ENCODE measurements at places on chromosomes 13 and 19. TPM values are rescaled to one million over a fixed set of nuclear protein-coding genes. Genes with fewer than 3 reads are reported as not detected.
A peak's percentile ranks its signal among the peaks of the same experiment; 100 is the strongest.

The MADCAM1 gene
- total RNA-seq = 0.75 TPM

The LAIR1 gene
- total RNA-seq = not detected

The ZSCAN5C gene
- not detected for total RNA-seq

The PPM1N gene
- not detected for total RNA-seq

The WDR87 gene
- total RNA-seq = not detected

The MYO16 gene
- total RNA-seq = 3.0 TPM

The IGFL3 gene
- total RNA-seq = not detected

The CDX2 gene
- 2.4 TPM for total RNA-seq

The ANKLE1 gene
- 4.9 TPM for total RNA-seq

The KCNN1 gene
- total RNA-seq = 6.2 TPM

The TSKS gene
- not detected for total RNA-seq

GRCh38 chr13:23754506-23754905 is 134.7 kb downstream of the MIPEP start:
- no peak for DNase-seq
- peaks cover 2% of the 10 kb centered on the region for H3K36me3 ChIP-seq
- peaks cover 26% of the 10 kb centered on the region for H3K4me1 ChIP-seq
- no peaks in the 10 kb centered on the region for H3K27me3 ChIP-seq
- no peak overlapping the region for H3K4me3 ChIP-seq

DNA sequence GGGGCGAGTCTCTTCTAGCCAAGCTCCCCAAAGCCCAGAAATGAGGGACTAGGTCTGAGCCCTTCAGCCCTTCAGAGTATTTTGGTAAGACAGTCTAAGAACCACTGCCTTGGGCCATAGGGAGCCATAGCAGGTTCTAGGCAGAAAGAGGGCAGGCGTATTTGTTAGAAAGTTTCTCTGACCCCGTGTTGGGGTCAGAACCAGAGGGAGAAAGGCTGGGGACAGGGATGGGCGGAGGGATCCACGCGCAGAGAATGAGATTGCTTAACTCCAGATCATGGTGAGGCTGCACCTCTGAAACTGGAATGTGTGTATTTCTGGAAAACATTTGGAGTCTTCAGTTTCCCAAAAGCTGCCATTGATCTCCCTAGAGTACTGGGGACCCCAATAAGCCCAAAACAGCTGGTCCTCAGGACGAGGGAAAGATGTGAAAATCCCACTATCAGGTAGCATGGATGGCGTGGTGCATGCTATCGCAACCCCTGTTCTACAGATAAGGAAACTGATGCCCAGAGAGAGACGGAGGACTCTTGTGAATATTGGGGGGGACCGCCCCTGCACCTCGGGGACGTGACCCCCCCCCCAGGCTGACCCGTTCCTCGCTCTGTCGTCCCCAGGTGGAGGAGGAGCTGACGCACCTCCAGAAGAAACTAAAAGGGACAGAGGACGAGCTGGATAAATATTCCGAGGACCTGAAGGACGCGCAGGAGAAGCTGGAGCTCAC is 703 bp upstream of the TPM4 start:
- H3K27ac ChIP-seq = peak overlapping the region; percentile 88
- H3K27me3 ChIP-seq = peaks cover 9% of the 10 kb centered on the region
- DNase-seq = no peak
- peaks cover 3% of the 10 kb centered on the region for H3K36me3 ChIP-seq

- no peak overlapping the region for H3K27ac ChIP-seq
- H3K4me3 ChIP-seq = no peak overlapping the region
- no peak for DNase-seq
- no peaks in the 10 kb centered on the region for H3K27me3 ChIP-seq
- H3K36me3 ChIP-seq = peaks cover 19% of the 10 kb centered on the region
Observed at GRCh38 chr19:45827459-45828093, 12.5 kb upstream of the RSPH6A start.

- DNase-seq = no peak
- no peak overlapping the region for H3K4me3 ChIP-seq
- no peaks in the 10 kb centered on the region for H3K4me1 ChIP-seq
- no peaks in the 10 kb centered on the region for H3K27me3 ChIP-seq
- peaks cover 4% of the 10 kb centered on the region for H3K36me3 ChIP-seq
Observed at GRCh38 chr13:85332615-85333014, 466.6 kb downstream of the SLITRK6 start.

GRCh38 chr13:57114945-57115344 is 25.8 kb upstream of the PRR20A start:
- H3K36me3 ChIP-seq = no peaks in the 10 kb centered on the region
- H3K4me1 ChIP-seq = no peaks in the 10 kb centered on the region
- no peaks in the 10 kb centered on the region for H3K27me3 ChIP-seq
- no peak overlapping the region for H3K4me3 ChIP-seq

GRCh38 chr13:23558675-23559536 is 11.3 kb upstream of the TNFRSF19 start:
- H3K27ac ChIP-seq = no peak overlapping the region
- no peaks in the 10 kb centered on the region for H3K27me3 ChIP-seq
- H3K36me3 ChIP-seq = no peaks in the 10 kb centered on the region
- peak; percentile 25 for DNase-seq

DNA sequence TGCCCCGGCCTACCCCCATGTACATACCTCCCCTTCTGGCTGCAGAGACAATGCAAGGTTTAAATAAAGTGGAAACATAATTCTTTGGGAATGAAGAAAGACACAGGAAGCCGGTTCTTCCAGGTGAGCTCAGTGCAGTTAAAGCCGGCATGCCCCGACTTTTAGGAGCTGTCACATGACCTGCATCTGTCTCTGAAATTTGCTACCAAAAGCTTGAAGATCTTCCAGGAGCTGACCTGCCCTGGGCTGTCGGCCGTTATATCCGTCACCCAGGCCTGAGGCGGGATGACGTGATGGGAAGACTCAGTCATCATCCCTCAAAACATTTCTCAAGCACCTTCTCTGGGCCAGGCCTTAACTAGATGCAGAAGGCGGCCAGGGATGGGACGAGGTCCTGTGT is 10.3 kb downstream of the RAB8A start:
- no peak overlapping the region for H3K27ac ChIP-seq
- H3K36me3 ChIP-seq = no peaks in the 10 kb centered on the region
- H3K4me3 ChIP-seq = no peak overlapping the region
- no peaks in the 10 kb centered on the region for H3K27me3 ChIP-seq

DNA sequence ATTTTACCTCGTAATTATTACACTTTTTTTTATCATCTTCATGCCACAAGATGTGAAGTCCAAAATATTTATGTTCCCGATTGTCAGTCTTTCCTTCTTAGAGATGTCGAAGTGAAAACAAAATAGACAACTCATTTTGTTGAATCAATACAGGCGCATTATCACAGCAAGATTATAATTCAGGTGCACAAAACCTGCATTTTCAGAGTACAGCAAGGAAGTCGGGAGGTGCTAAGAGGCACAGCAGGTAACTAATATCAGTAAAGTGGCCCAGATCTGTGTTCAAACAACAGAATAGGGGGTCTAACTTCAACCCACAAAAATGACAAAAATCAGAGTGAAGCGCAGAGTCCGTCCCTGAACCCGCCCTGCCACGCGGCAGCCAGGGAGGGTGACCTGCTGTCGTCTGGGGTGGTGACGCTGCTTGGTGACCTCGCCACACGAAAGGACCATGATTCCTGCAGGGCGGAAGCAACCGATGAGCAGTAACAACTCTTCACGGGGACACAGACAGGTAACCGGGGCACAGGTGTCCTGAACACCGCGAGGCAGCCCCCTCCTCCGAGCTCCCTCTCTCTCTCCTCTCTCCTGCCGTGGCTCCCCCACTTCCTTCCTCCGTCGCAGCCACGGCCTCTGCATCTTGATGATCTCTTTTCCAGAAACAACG is 50.9 kb upstream of the SPACA7 start:
- peaks cover 5% of the 10 kb centered on the region for H3K4me1 ChIP-seq
- H3K27ac ChIP-seq = no peak overlapping the region
- DNase-seq = no peak
- H3K4me3 ChIP-seq = no peak overlapping the region

DNA sequence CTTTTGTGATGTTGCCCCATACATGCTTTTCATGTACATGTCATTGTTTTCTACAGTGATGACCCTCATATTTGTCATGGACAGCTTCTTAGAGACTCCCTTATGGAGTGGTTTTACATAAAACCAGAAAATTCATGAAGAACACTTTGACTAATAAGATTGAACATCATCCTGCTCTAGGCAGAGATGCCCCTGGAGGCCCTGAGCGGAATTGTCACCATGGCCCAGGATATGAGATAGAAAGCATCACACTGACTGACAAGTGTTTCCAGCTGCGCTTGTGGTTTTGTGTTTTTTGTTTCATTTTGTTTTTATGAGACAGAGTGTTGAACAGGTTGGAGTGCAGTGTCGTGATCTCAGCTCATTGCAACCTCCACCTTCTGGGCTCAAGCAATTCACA is 22.2 kb downstream of the ZNF701 start:
- DNase-seq = no peak
- peaks cover 43% of the 10 kb centered on the region for H3K36me3 ChIP-seq
- no peaks in the 10 kb centered on the region for H3K4me1 ChIP-seq
- H3K27ac ChIP-seq = no peak overlapping the region
- H3K4me3 ChIP-seq = no peak overlapping the region
- H3K27me3 ChIP-seq = no peaks in the 10 kb centered on the region

DNA sequence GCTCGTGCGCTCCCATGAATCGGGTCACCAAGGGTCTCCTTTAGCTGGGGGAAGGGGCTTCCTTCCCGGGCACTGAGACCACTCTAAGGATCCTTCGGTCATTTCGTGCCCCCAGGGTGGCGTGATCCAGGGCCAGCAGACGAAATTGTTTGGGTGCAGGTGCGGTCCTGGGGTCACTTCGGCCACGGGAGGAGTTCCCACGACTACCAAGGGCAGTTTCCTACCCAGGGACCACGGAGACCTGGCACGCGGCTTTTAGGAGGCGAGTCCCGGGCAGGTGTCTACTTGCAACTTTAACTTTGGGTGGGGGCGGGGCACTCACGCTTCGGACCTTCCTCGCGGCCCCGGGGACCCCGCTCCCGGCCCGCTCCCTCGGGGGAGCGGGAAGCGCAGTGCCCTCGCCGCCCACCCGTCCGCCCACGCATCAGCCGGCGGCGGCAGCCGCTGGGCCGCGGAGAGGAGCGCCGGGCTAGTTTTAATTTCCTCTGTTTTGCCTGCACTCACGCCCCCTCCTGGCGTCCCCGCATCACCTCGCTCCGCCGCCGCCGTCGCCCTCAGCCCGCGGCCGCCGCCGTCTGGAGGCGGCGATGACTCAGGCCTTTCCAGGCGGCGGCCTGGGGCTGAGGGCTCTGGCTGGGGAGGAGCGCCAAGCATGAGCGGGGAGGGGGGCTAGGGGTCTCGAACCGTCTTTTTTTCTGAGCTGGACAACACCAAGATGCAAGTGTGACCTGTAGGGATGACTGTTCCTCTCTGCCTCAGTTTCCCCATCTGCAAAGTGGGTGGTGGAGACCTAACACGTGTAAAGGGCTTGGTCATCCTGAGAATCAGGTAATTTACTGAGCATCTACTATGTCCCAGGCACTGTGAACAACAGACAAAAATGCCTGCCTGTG is 21.8 kb downstream of the OLFM2 start:
- no peaks in the 10 kb centered on the region for H3K36me3 ChIP-seq
- no peak overlapping the region for H3K27ac ChIP-seq
- peak; percentile 81 for DNase-seq
- peaks cover 31% of the 10 kb centered on the region for H3K27me3 ChIP-seq
- H3K4me3 ChIP-seq = peak overlapping the region; percentile 60

DNA sequence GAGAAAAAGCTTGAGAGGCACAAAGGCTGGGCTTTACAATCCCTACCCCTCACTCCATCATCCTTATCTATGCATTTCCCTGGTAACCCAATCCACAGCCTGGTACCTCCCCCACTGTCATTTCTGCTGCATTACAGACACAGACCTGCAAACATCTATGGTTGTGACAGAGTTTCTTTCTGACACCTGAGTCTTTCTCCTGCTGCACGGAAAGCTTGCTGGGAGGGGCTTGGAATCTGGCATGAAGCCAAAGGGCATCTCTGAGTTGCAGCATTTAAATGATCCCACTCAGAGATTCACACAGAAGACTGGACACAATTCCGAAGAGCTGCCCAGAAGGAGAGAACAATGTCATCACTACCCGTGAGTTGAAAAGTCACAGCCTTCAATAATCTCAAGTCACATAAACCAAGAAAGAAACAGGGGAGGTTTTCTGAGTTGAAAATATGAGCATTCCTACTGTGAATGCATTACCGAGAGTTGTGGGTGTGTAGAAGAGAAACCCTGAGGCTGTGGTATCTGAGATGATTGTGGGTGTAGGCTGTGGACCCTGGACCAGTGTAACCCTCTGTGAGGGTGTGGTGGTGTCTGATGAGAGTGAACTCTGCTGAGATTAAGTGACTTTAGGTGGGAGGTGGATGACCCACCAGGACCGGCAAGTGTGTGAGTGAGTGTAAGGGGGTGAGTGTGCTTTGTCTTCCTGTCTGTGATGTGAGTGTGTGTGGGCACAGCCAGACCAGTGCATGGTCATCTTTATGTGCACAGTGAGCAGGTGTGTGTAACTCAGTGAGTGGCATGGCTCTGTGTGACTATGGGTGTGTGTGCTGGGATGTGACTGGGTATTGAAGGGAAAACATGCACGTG is at the start of gene LGALS14:
Gene LGALS14, plus strand, starts transcription at position 301 of the 864 bp plus-strand sequence. Its CDS starts 48 bp downstream, at position 349.
- no peaks in the 10 kb centered on the region for H3K4me1 ChIP-seq
- no peak within 1 kb of the TSS for H3K4me3 ChIP-seq
- no peaks in the 10 kb centered on the region for H3K36me3 ChIP-seq
- no peak for DNase-seq
- peaks cover 69% of the 10 kb centered on the region for H3K27me3 ChIP-seq

GRCh38 chr19:41699968-41700323 is 8.5 kb upstream of the CEACAM5 start:
- H3K36me3 ChIP-seq = peaks cover 4% of the 10 kb centered on the region
- H3K27ac ChIP-seq = no peak overlapping the region
- H3K4me1 ChIP-seq = no peaks in the 10 kb centered on the region
- DNase-seq = no peak
- H3K4me3 ChIP-seq = no peak overlapping the region
- no peaks in the 10 kb centered on the region for H3K27me3 ChIP-seq

DNA sequence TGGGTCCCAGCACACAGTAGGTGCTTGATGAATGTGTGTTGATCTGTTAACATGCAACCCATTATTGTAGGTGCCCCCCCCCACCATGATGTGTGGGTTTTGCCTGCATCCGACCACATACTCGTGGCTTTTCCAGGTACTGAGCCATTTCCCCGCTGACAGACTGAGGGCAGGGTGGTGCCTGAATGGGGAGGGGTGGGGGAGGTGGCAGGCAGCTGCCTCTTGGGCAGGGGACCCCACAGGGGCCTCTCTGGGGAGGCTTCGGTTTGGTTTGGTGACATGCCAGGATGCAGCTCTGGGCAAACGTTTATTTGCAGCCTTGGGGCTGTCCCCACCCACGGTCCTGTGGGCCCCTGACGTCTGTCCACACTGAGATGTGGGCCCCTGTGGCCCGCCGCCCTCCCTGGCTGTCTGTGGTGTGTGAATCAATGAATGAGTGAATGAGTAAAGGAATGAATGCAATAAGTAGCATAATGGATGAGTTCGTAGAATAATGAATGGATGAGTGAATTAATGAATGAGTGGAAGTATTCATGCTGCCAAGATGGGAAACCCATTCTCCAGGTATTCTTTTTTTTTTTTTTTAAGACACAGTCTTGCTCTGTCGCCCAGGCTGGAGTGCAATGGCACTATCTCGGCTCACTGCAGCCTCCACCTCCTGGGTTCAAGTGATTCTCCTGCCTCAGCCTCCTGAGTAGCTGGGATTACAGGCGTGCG is 9.0 kb upstream of the JUND start:
- H3K27me3 ChIP-seq = peaks cover 3% of the 10 kb centered on the region
- H3K4me1 ChIP-seq = peaks cover 32% of the 10 kb centered on the region
- DNase-seq = no peak
- no peak overlapping the region for H3K27ac ChIP-seq
- peak overlapping the region; percentile 83 for H3K4me3 ChIP-seq
